ENCODE measurements at places on chromosomes 11 and 22.

DNA sequence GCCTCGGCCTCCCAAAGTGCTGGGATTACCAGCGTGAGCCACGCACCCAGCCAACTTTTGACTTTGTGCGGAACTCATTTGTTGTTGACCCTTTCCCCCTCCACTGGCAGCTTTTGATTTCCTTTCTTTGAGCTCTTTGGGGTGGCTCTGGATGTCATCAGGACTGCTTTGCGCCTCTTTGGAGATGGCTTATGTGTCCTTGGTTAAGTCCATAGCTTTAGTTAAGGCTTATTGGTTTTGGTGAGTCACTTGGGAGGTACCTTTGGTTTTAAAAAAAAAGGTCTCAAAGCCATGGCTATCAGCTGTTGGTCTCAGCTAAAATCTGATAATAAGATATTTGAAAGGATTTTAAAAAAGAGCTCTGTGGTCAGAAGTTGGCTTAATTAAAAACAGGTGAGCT, 5.1 kb upstream of the ARSA start:
- no peak for DNase-seq

- DNase-seq = no peak
Observed at GRCh38 chr22:22229683-22230420, 14.7 kb upstream of the VPREB1 start.

DNA sequence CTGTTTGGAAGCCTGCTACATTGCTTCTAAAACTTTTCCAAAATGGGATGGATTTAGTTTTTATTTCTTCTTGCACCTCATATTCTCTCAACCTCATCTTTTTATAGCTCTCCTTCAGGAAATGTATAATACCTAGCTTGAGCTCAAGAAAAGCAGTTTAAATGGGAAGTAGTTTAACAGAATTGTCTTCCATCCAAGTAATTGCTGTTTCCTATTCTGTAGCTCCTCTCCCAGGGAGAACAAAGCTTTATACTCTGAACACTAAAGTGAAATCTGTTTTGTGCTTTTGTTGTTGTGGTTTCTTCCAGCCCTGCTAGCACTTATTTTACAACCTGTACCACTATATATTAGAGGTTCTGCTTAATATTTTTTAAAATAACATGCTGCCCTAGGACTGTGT, 83.2 kb upstream of the HORMAD2 start:
- DNase-seq = no peak

- peak; percentile 44 for DNase-seq
Observed at GRCh38 chr11:14644226-14645014, 816 bp downstream of the PDE3B start.

DNA sequence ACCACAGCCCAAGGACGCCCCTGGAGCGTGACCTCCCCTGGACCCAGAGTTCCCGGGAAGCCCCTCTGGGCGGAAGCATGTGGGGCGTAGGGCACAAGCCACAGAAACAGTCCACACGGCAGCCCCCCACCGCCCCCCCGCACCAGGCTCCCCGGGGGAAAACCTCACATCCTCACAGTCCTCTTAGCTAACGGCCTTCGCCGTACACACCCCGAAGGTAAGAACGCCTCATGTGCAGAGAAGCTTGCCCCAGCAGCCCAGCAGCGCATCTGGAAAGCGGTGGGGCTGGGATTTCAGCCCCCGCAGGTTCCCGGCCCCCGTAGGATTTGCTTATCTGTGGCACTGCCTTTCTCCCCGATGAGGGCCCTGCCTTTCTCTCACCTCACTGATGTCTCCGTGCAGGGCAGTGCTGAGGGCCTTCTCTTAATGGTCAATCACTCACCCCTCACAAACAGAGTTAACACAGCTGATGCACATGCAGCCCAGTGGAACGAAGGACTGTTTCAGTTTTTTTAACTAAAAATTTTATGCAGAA, 309.2 kb downstream of the BRD1 start:
- DNase-seq = no peak

DNA sequence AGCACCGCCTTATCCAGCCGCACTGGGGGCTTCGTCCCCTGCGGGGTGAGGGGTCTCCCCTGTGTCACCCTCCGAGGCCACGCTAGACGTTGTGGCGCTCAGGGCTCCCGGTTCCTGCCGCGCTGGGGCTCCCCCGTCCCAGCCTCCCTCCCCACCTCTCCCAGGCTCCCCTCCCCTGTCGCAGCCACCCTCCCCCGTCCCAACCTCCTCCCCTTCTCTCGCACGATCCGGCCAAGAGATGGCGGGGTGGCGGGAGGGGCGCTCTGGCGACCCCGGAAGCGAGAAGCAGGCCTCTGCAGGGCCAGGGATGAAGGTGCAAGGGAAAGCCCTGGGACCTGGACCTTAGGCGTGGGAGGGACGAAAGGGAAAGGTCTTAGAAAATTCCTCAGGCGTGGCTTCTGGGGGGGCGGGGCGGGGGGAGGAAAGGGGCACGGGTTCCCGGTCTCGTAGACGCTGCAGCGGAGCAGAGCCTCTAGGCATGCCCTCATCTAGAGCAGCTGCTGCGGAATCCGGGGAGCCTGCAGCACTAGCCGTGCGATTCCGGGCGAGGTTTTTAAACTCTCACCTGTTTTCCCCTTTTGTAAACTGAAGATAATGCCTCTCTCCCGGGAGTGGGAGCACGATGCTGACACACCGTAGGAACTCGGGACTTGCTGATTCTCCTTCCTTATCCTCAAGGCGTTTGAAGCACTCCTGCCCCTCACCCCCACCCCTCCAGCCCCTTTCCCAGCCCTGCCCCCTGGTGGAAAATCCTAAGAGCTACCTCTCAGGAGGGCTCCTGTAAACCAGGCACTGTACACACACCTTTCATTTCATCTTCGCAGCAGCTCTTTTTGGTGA, 14.4 kb downstream of the KCNJ5 start:
- peak; percentile 12 for DNase-seq
